ENCODE measurements at places on chromosomes 5 and 9.

- no peak for DNase-seq
Measured at GRCh38 chr5:140569197-140569596, 4.6 kb downstream of the SLC35A4 start.

DNA sequence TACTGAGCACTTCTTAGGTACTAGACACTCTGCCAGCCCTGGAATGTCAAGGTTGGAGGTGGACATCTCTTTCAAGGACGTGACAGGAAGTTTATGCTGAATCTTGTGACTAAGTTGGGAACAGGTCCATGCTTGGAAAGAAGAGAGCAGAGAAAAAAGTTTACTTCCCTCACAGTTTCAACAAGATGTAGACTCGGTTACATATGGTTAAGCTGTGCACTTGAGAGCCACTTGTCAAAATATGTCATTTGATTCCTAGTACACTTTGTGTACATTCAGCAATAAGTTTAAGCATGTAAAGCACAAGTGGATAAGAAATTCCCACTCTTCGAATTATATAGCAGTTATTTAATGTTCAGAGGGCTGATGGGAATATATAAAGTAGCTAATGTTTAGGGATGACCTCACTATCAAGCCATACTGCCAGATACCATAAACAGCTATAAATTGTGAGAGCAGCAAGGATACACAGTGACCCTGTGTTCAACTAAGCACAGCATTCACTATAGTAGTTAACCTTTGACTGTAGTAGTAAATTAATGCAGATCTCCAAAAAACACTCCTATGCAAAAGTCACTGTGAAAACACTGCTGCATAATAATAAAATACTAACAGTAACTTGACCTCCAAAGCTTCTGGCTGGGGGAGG lies 1944.6 kb upstream of the WWC1 start:
- no peak for DNase-seq

DNA sequence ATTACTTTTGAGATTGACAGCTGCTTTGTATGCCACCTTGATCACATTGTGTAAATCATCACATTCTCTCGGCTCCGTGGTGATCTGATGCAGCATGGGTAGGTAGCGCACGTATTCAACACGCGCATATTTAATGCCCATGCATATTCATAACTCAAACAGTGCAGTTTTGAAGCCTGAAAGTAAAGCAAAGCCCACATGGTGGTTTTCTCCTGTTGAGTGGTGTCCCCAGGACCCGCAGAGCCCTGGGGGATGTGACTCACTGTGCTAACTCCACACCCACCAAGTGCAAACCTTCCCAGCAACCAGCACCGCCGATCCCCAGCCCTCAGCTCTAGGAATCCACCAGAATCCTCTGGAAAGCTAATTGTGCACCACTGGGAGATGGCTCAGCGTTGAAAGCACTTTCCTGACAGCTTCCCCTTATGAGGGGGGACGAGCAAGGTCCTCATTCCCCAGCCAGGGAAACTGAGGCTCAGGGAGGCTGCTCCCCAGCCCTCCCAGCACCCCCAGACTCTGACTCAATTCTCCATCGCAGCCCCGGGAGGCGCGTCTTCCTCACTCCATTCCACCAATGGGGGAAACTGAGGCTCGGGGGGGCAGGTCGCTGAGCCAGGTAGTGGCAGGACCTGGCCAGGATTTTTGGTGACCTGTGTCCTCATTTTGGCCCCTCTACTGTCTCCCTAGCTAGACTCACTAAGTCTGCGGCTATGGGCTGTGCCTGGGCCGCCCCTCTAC lies 46.4 kb downstream of the SARDH start:
- no peak for DNase-seq

- no peak for DNase-seq
Measured at GRCh38 chr9:86353655-86354010, 577 bp downstream of the TUT7 start.

DNA sequence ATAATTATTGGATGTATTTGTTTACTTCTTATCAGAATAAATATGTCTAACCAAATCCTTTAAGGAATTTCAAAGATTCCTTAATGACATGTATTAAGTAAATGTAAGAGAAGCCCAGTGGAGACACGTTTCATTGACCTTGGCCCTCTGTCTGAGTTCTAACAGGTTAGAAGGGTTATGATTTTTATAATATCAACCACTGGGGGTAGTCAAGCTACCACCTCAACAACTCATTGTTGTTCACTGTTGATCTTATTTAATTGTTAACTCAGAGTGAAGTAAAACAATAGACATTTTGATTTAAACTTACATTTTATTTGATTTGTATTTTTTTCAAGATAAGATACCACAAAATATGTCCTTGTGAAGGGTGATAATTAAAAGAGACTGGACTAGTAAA lies 499.2 kb upstream of the COX7C start:
- DNase-seq: no peak

GRCh38 chr9:95529910-95530309 lies 13.1 kb upstream of the PTCH1 start:
- DNase-seq: no peak

- DNase-seq: no peak
Measured at GRCh38 chr5:67960939-67961338, 254.6 kb upstream of the PIK3R1 start.
